ENCODE measurements at places on chromosomes 7 and 10.
A peak's percentile ranks its signal among the peaks of the same experiment; 100 is the strongest.

DNA sequence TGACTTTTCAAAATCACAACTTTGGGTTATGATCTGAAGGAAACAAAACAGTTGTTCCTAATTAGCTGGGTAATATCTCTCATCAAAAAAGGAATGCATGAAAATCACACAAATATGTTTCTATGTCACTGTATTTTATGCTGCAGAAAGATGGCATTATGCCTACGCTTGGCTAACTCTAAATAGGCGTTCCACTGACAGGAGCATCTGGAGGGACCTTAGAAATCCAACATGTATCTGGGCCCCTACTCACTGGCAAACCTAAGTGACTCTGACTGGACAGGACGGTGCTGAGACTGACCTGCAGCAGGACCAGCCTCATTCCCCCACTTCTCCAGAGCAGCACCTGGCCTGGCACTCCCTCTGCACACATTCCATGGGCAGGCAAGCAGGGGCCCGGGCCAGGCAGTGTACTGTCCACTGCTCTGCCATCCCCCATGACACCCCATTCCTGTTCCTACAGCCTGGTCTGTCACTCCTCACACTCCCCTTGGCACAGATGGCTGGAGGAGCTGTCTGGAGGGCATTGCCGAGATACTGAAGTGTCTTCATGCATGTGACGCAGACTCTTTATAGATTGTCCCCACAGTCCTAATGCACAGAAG lies 2.6 kb upstream of the MYL7 start:
- no peak for DNase-seq

DNA sequence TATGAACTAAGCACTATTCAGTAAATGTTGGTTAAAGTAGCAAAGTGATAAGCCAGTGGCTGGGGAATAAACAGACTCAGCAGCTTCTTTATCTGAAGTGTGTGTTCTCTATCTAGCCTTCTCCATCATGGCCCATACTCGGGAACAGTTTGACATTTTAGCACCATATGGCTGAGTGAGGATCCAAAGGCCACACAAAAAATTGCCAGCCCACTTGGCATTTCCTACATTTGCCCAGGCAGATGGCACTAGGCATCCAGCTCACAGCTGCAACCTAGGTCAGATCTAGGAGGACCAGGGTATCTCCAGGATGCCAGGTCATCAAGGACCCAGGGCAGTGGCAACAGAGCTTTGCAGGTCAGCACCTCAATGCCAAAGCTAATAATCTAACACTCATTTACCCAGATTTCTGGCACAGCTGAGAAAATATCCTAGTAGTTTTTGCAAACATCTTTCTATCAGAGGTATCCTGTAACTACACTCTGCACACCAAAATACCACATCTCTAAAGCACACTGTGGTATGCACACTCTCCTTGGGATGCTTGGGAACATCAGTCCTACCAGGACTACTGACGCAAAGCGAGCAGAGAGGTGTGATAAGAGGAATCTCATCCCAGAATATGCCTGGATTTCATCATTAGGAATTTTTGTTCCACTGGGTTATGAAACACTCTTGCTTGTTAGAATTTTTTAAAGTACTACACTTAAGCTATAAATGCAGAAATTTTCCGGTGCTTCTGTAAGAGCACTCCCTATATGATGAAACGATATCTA lies 61.7 kb downstream of the DOCK4 start:
- no peak for DNase-seq

GRCh38 chr10:90788968-90789367 lies 68.9 kb downstream of the HTR7 start:
- DNase-seq: no peak

DNA sequence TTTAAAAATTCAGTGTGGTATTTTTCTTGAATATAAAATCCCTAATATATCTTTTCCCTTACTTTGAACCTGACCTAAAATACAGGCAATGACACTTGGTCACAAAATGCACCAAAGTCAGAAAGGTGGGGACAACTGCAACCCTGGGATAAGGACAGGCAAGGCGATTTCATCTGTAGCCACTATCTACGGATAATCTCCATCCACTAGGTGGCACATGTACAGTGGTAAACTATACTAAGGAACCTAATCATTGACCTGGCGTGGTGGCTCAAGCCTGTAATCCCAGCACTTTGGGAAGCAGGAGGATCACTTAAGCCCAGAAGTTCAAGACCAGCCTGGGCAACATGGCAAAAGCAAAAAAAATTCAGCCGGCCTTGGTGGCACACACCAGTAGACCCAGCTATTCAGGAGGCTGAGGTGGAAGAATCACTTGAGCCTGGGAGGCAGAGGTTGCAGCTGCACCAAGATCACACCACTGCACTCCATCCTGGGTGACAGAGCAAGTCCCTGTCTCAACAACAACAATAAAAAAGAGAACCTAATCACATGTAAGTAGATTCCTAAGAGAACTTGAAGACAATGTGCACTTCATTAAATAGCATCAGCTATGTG lies 98.9 kb downstream of the KMT2C start:
- DNase-seq: peak; percentile 38

- DNase-seq: no peak
Observed at GRCh38 chr10:47319784-47320183, 2.5 kb upstream of the GDF2 start.

DNA sequence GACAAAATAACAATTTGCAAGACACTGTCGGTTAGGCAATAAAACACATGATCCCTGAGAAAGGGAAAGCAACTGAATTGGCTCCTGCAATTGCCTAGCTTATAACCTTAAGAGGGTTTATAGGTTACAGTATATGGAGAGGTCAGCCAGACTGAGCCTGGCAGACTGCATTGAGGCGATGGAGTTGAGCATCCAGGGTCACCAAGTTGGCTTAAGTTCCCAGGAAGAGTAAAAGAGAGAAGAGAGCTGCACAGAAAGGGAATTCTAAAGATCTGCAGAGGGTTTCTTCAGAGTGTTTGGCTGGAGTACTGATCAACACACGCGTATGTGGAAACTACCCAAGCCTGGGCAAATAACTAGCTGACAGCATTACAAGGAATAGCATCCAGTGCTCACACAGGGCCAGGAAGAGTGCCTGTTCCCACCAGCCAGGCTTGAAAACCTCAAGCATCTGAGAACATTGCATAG lies 11.2 kb downstream of the ANKMY2 start:
- no peak for DNase-seq

DNA sequence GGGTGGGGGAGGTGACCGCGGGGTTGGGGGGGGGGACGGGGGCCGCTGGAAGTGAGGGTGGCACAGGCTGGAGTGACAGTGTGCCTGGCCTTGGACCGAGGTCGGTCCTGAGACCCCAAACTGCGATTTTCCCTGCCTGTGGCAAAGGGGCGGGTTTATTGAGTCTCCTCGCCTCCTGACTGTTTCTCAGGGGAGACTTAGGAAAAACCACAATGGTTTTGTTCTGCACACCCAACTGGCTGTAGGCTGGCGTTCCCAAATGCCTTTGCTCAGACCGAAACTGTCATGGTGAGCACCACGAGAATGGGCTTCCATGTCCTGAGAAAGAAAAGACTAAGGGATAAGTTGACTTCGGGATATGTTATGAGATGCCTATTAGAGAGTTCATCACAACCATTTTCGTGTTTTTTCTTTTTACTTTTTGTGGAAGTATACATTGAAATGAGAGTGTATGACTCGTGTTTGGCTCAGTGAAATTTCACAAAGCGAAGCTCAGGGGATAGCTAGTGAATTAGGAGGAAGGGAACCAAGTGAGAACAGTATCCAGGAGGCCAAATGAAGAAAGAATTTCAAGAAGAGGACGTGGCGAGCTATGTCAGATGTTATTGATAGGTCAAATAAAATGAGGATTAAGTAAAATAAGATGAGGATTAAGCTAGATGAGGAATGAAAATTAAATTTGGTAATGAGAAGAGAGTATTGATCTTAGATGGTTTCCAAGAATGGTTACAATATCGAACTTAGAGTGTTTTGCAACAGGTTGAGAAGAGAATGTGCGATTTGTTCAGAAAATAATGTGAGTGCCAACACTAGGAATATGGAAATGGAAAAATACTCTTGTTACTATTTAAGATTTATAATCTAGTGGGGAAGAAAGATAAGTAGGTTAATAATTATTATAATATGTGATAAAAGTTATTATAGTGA lies 918 bp downstream of the NET1 start:
- peak; percentile 28 for DNase-seq

GRCh38 chr10:119713744-119714483 lies 11.9 kb upstream of the INPP5F start:
- no peak for DNase-seq

DNA sequence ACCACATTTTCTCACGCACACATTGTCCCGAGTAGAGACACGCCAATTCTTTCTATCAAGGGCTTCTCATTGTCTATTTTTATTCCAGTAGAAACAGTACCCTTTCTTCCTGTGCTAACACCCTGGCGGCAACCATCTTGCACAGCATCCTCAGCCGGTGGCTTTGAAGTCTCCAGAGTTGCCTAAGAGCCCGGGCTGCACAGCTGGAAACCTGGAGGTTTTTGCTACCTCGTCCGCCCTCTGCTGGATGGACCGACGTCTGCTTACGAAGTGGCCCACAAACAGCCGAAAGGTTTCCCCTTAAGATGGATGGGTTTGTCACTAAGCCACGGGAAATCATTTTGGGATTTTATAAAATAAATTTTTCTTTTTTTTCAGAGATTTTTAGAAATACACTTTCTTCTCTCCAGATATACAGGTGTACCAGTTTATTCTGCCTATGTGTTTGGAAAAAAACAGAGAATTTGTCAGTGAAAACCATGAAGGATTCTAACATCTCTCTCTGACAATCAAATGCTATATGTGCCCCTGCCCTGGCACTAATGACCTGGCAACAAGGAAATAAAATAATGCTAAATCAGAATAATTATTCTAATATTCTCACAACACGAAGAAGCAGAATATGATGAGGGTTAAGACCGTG lies 81.8 kb upstream of the FAM204A start:
- DNase-seq: peak; percentile 93

DNA sequence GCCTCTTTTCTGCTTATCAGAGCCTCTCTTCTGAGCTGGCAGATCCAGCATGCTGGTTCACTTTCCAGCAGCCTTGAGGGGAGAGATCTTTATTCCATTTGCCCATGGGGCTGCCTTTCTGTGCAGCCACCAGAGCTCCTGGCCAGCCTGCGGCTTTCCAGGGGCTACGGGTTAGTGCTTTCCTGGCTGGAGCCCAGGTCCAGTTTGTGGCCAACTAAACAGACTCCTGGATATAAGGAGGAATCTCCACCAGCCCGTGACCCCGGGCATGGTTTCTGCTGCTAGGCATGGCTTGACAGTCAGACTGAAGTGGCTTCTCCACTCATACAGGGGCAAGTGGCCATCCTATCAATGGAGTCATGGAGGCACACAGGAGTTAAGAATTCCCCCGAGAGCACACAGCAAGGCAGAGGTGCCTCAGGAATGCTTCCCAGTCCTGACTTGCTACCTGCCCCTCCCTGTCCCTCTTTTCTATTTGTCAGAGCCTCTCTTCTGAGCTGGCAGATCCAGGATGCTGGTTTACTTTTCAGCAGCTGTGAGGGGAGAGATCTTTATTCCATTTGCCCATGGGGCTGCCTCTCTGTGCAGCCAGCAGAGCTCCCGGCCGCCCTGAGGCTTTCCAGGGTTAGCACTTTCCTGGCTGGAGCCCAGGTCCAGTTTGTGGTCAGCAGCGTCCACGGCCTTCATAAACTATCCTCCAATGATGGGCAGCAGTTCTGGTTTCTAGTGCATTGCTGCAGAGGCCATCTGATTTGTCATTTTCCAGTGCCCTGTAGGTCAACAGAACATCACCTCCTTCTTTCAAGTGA lies 35.9 kb downstream of the TSPAN15 start:
- no peak for DNase-seq

DNA sequence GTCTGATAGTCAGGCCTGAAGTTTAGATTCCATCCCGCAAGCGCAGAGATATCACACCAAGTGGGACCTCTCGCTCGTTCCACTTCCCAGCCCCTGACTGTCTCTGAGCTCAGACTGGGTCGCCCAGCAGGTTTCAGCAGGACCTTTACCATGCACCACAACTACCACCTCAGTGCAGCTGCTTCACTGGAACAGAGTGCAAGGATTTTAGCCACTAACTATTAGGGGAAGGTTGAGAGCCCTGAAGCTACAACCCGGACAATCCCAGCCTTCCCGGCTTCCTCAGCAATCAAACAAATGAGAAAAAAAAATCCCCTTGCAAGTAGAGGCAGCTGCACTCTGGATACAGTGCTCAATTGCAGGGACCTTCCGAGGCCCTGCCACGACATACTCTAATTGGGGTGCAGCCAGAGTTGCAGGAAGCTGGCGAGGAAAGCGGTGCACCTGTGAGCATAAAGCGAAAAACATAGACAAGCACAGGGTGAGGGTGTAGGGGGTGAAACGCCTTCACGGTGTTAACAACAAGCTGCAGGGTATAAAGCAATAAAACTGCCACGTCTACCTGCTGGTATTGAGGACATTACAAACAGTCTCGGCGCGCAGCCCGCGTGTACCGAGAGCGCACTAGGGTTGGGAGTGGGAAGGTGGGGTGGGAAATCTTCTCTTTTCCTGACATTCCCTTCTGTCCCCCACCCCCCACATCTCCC lies 2.6 kb upstream of the DLX6 start:
- peak; percentile 33 for DNase-seq

GRCh38 chr10:16520900-16521299 lies 779 bp downstream of the C1QL3 start:
- peak; percentile 59 for DNase-seq

GRCh38 chr7:114922026-114922651 lies at the start of gene MDFIC:
TSS of gene MDFIC (plus strand) at chr7:114922094. CDS start at chr7:114923034, 940 bp downstream.
- DNase-seq: peak; percentile 59

DNA sequence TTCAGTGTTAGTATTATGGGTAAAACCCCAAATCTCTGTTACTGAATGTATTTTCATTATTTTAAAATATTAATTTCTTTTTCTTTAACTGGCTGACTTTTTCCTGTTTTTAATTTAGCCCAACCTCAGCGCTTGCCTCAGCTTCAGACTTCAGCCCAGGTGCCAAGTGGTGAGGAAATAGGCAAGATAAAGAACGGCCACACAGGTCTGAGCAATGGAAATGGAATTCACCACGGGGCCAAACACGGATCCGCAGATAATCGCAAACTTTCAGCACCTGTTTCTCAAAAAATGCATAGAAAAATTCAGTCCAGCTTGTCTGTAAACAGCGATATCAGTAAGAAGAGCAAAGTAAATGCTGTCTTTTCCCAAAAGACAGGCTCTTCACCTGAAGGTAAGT lies 57.5 kb downstream of the MDFIC start:
- no peak for DNase-seq

DNA sequence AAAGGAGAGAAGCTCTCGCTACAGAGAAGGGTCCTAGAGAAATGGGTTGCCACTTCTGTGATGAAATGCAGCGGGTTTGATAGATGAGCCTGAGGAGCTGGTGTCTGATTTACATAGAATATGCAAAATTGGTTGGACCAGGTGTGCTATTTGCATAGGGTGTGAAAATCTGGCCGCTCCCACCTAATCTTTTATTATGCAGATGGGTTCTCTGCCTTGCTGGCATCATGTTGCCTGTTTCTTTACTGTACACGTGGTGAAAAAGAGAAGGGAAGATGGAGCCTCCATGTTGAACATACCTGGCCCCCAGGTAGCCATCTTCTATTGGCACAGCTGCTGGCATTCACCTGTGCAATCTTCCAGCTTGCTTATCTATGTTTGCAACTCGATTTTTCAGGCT lies 212.2 kb downstream of the ANKRD7 start:
- peak; percentile 31 for DNase-seq

- DNase-seq: peak; percentile 73
Observed at GRCh38 chr7:75727881-75728593, 10.7 kb downstream of the HIP1 start.

GRCh38 chr10:82150123-82150900 lies 275.3 kb downstream of the NRG3 start:
- peak; percentile 95 for DNase-seq

- no peak for DNase-seq
Observed at GRCh38 chr10:129471447-129472175, 4.6 kb downstream of the MGMT start.
